Transverse colon (tissue), 4 donors: ENCODE measurements at places on chromosomes 7 and 10. TPM values are rescaled to one million over a fixed set of nuclear protein-coding genes. Genes with fewer than 3 reads are reported as not detected.

Gene EBF3
- 0.37 TPM for total RNA-seq

Gene RINT1
- 17.1 TPM for total RNA-seq

Gene MEOX2
- total RNA-seq = not detected

- H3K36me3 ChIP-seq = no peaks in the 10 kb centered on the region
- peaks cover 11% of the 10 kb centered on the region for H3K4me1 ChIP-seq
Measured at GRCh38 chr7:73991522-73992100, 36.4 kb upstream of the ELN start.

DNA sequence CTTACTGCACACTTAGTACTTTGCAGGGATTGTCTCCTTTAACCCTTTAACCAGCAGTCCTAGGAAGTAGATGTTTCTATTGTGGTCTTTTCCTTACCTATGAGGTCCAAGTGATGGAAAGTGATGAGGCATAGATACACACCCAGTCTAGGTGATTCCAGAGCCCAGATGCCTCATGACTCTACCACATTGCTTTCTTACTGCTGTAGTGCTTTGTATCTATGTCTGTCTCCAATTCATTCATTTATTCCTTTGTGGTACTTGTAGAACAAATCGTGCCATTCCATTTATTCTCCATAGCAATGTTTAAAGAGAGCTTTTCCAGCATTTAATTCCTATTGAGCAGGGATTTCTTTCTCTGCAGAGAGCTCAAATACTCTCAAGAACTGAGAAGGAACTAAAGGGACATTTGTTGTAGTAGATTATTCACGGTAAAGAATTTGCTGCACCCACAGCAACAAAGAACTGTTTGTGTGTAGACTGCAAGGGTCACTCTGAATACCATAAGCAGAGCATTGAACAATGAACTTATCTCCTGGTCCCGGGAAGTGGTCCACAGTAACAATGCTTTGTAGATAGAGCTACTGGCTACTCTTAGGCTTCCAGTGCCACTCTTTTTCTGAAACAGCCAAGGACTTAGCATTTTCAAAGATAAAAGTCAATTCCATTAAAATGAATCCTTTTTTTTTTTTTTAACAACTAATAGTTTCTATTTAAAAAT is 337.0 kb downstream of the PTEN start:
- no peak overlapping the region for H3K27ac ChIP-seq
- H3K27me3 ChIP-seq = no peaks in the 10 kb centered on the region
- no peaks in the 10 kb centered on the region for H3K36me3 ChIP-seq
- no peak overlapping the region for H3K4me3 ChIP-seq
- H3K4me1 ChIP-seq = no peaks in the 10 kb centered on the region

GRCh38 chr7:12244694-12245093 is 33.6 kb downstream of the TMEM106B start:
- no peaks in the 10 kb centered on the region for H3K36me3 ChIP-seq
- no peaks in the 10 kb centered on the region for H3K4me1 ChIP-seq
- H3K27me3 ChIP-seq = no peaks in the 10 kb centered on the region
- no peak for DNase-seq
- no peak overlapping the region for H3K27ac ChIP-seq

GRCh38 chr7:18530224-18531179 is 35.0 kb downstream of the HDAC9 start:
- no peaks in the 10 kb centered on the region for H3K4me1 ChIP-seq
- no peak overlapping the region for H3K27ac ChIP-seq
- no peak for DNase-seq
- H3K27me3 ChIP-seq = no peaks in the 10 kb centered on the region
